ENCODE measurements at places on chromosomes 16 and 17.

DNA sequence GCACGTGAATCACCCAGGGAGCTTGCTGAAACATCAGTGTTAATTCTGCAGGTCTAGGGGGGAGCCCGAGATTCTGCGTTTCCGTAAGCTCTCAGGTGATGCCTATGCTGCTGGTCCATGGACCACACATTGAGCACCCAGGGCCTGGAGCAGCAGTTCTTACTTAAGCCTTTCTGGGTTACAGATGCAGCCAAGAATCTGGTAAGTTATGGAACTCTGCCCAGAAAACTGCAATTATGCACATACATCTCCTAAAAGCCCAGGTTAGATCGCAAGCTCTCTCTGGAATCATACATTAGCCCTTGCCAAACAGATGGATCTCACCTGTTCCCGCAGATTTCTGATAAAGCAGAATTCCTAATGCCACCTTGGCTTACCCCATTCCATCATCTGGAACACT, 265.9 kb upstream of the SALL1 start:
- DNase-seq, result no peak

- peak; percentile 16 for DNase-seq
Observed at GRCh38 chr16:14399378-14400284, 230.4 kb downstream of the PARN start.

DNA sequence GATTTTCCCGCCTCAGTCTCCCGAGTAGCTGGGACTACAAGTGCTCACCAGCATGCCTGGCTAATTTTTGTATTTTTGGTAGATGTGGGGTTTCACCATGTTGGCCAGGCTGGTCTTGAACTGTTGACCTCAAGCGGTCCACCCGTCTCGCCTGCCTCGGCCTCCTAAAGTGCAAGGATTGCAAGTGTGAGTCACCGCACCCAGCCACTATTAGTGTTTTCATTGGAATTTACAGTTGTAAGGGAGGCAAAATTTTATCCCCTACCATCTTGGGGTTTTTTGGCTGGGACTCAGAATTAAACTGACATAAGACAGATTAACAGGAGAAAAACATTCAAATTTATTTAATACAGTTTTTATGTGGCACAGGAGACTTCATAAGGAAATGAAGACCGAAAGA, 12.3 kb upstream of the MYCBPAP start:
- no peak for DNase-seq

- DNase-seq, result no peak
Observed at GRCh38 chr17:27846042-27846655, 45.8 kb upstream of the NOS2 start.

DNA sequence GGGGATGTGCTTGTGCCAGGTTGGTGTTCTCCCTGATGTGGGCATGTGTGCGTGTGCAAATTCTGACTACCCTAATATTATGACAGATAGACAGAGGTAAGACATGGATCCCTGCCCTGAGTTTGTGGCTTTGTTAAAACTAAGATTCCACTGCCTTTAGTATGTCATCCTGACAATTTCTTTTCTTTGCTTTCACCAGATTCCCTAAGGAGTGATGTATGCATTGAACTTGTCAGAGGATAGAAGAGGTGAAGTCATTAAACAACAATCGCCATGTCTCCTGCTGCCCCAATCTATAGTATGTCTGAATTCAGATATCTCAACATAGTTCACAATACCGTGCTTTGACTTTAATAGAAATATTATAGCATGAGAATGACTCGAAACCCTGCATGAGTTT, 137.1 kb upstream of the ELAC2 start:
- DNase-seq, result no peak

GRCh38 chr17:36994438-36994837, 45.7 kb downstream of the AATF start:
- DNase-seq, result no peak

DNA sequence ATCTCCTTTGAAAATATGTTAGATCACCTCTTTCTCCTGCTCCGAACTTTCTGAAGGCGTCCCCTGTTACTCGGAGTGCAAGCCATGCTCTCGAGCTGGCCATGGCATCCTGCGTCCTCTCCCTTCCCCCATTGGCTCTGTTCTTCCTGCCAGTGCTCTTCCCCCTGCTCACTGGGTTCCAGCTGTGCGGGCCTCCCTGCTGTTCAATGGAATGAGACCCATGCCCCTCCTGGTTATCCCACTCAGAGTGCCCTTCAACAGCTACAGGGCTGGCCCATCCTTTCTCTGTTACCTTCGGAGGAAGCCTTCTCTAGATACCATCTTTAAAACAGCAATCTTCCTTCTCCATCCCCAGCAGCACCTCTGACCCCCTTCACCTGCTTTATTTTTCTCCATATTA, 504.3 kb downstream of the MAF start:
- DNase-seq, result no peak

DNA sequence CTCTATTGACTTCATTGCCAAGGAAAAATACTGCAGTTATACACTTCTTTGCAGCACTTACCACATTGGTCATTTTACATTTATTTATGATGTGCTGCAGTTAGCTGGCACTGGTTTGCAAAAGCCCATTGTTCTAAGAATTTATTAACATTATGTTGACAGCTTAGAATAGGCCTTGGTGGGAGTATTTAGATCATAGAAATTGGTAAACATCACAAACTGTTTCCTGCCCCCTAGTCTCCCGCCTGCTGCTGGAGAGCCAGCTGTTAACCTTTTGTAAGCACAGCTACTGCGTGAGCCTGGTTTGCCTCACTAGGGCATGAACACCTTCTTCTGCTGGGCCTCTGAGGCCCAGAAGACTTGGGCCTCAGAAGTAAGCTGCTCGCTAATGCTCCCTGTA, 651.4 kb upstream of the GOT2 start:
- DNase-seq, result no peak

- no peak for DNase-seq
Observed at GRCh38 chr16:64730261-64730660, 391.6 kb downstream of the CDH11 start.

GRCh38 chr17:76704805-76705204, 6.0 kb downstream of the MXRA7 start:
- DNase-seq, result no peak

DNA sequence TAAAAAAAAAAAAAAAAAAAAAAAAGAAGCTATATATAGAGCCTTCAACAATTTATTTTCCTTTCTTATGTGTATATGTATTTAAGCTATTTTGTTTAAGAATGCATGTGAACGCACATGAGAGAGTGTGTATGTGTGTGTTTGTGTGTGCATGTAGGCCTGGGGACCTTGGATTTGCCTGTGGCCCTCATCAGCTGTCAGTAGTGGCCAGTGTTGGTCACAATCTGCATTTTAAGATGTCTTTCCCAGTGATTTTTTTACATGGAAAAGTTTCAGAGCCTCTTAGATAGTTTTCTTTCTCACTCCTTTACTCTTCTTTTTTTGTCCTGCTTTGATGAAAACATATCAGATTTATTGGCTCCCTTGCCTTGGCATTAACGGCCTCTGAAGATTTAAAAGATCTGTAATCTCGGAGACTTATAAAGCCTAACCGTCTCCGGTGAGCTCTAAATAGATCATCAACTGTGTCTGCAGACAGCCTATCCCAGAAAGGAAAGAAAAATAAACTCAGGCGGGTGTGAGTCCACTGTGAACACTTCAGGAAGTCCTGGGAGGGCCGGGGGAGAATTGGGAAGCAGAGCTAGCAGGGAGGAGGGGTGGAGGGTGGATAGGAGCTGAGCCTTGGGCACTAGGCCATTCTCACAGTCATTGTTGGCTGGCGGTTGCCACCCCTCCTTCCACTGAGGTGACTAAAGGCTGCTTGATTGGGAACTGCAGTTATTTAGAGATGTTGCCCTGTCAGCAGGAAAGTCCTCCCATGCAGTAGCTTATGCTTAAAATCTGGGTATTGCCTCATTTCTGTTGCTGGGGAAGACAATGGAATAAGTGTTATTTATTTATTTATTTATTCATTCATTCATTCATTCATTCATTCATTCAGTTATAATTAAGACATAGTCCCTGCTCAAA, 86.8 kb downstream of the WWP2 start:
- DNase-seq, result peak; percentile 77

- no peak for DNase-seq
Observed at GRCh38 chr17:12729086-12729485, 60.2 kb upstream of the ARHGAP44 start.

- no peak for DNase-seq
Observed at GRCh38 chr17:32622540-32622939, 135.7 kb downstream of the CDK5R1 start.

All from hypothalamus (tissue), 51 donors.